ENCODE measurements at places on chromosomes 1 and 21. TPM values are rescaled to one million over a fixed set of nuclear protein-coding genes. Genes with fewer than 3 reads are reported as not detected.

DNA sequence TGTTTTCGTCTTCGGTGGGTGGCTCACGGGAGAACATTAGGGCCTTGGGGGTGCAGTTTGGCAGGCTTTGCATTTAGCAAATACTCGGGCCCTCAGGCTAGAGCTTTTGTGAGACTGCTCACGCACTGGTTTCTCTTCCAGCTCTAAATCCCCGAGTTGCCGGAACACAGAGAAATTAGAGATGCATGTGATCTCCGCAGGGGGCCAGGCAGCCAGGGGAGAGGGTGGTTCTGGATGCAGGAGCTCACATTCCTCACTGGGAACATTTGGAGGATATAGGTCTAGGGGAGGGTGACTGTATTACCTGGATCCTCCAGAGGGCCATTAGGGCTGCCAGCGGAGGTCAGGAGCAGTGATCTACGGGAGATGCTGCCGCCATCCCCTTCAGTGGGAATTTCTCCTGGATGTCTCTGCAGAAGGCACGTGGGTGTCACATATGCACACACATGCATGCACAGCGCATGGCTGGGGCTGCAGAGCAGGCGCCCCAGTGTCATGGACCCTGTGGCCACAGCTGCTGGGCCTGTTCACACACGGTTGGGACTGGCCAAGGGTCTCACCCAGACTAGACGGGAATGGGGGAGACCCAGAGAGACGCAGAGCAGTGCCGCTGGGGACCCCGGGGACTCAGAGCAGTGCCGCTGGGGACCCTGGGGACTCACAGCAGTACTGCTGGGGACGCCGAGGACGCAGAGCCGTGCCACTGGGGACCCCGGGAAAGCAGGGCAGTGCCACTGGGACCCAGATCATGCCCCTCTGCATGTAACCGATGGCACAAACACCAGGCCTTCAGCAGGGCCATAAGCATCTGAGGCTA is 258.7 kb downstream of the CAMTA1 start:
- no peak for DNase-seq
- no peak overlapping the region for H3K27ac ChIP-seq
- no peaks in the 10 kb centered on the region for H3K36me3 ChIP-seq
- peaks cover 13% of the 10 kb centered on the region for H3K27me3 ChIP-seq

DNA sequence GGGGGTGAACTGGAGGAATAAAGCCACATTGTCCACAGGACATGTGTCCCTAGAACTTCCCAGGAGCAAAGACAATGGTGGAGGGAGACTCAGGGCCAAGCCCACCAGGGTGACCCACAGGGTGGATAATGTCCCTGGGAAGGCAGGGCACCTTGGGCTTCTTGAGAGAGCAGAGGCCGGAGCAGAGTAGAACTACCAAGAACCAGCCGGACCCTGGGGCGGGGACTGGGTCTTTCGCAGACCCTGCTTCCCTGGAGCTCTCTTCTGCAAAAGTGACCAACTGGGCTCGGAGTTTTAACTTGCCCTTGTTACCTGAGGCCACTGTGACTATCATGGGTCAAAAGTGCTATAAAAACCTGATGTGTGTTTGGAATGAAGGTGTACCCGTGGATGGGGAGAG is 875 bp upstream of the FAM3B start:
- no peak for DNase-seq
- H3K27me3 ChIP-seq = no peaks in the 10 kb centered on the region
- H3K36me3 ChIP-seq = no peaks in the 10 kb centered on the region
- no peak overlapping the region for H3K4me3 ChIP-seq
- H3K27ac ChIP-seq = no peak overlapping the region

Gene ITLN2
- total RNA-seq = 1.6 TPM

GRCh38 chr1:209432443-209432825 is 151.1 kb upstream of the CAMK1G start:
- H3K27me3 ChIP-seq = no peaks in the 10 kb centered on the region
- no peak overlapping the region for H3K4me3 ChIP-seq
- H3K27ac ChIP-seq = no peak overlapping the region
- H3K4me1 ChIP-seq = no peaks in the 10 kb centered on the region
- DNase-seq = no peak

DNA sequence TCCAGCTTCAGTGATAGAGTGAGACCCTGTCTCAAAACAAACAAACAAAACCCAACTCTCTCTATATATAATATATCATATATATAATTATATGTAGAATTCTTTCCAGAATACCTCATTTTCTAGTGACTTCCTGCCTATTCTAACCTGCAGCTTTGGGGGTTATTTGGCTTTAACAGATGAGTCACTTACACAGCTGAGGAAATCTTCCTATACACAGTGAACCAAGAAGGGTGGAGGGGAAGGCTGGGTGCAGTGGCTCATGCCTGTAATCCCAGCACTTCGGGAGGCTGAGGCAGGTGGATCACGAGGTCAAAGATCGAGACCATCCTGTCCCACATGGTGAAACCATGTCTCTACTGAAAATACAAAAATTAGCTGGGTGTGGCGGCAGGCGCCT is 9.2 kb downstream of the RAB29 start:
- H3K4me3 ChIP-seq = no peak overlapping the region
- no peaks in the 10 kb centered on the region for H3K36me3 ChIP-seq
- H3K27ac ChIP-seq = no peak overlapping the region
- DNase-seq = no peak
- no peaks in the 10 kb centered on the region for H3K27me3 ChIP-seq

Gene CFAP126
- total RNA-seq = 25.1 TPM

- no peak overlapping the region for H3K4me3 ChIP-seq
- no peak overlapping the region for H3K27ac ChIP-seq
- no peak for DNase-seq
These were observed 57.7 kb downstream of the DMAP1 start for GRCh38 chr1:44270686-44271628.

DNA sequence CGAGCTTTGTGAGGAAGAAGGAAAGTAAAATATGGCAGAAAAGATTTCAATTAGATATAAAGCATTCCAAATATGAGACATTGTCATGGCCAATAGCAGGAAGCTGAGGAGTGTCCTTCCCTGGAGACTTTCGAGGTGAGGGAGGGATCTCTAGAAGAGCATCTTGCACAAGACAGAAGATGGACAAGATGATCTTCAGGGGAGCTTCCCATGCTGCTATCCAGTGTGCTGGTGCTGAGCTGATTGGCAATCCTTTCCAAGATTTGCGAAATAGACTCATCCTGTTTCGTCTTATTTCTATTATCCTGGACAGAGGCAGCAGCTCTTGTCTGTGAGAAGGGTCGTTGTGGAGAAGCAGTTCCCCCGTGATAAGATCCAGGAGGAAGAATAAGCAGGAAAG is 342.0 kb upstream of the CAMK1G start:
- H3K27me3 ChIP-seq = no peaks in the 10 kb centered on the region
- DNase-seq = peak; percentile 31
- H3K36me3 ChIP-seq = no peaks in the 10 kb centered on the region
- no peak overlapping the region for H3K4me3 ChIP-seq

DNA sequence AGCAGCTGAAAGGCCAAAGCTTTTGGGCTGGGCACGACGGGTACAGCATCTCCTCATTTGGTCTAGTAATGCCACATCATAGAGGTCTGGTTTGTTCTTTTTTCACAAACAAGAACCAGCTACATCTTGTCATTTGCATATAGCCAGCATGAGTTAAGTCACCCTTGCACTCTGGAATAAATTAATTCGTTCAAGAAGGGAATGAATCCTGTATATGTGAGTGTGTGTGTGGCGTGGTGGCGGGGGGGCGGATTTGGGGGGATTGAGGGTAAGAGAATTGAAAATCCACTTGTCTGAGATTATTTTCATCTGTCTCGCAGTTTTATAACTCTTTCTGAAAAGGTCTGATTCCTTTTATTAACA is 380.0 kb upstream of the CAMK1G start:
- H3K4me3 ChIP-seq = no peak overlapping the region
- H3K4me1 ChIP-seq = peaks cover 8% of the 10 kb centered on the region
- no peaks in the 10 kb centered on the region for H3K36me3 ChIP-seq

GRCh38 chr1:21639594-21640041 is 29.5 kb downstream of the RAP1GAP start:
- H3K36me3 ChIP-seq = no peaks in the 10 kb centered on the region
- peak overlapping the region; percentile 85 for H3K27ac ChIP-seq
- no peak overlapping the region for H3K4me3 ChIP-seq
- H3K27me3 ChIP-seq = no peaks in the 10 kb centered on the region

Gene S100A13
- 92.1 TPM for total RNA-seq

Gene RAB25
- total RNA-seq = 62.7 TPM

- no peaks in the 10 kb centered on the region for H3K27me3 ChIP-seq
- peak overlapping the region; percentile 92 for H3K27ac ChIP-seq
- peaks cover 18% of the 10 kb centered on the region for H3K4me1 ChIP-seq
- no peak for DNase-seq
- H3K4me3 ChIP-seq = no peak overlapping the region
- H3K36me3 ChIP-seq = no peaks in the 10 kb centered on the region
These were observed 7.8 kb upstream of the MEF2D start for GRCh38 chr1:156508205-156508954.

Gene FAM163A
- total RNA-seq = not detected

GRCh38 chr1:222889440-222889839 is 74.6 kb downstream of the DISP1 start:
- no peaks in the 10 kb centered on the region for H3K36me3 ChIP-seq
- no peak overlapping the region for H3K27ac ChIP-seq
- no peak for DNase-seq
- peaks cover 2% of the 10 kb centered on the region for H3K4me1 ChIP-seq
- H3K4me3 ChIP-seq = no peak overlapping the region

Gene TCHHL1
- not detected for total RNA-seq

DNA sequence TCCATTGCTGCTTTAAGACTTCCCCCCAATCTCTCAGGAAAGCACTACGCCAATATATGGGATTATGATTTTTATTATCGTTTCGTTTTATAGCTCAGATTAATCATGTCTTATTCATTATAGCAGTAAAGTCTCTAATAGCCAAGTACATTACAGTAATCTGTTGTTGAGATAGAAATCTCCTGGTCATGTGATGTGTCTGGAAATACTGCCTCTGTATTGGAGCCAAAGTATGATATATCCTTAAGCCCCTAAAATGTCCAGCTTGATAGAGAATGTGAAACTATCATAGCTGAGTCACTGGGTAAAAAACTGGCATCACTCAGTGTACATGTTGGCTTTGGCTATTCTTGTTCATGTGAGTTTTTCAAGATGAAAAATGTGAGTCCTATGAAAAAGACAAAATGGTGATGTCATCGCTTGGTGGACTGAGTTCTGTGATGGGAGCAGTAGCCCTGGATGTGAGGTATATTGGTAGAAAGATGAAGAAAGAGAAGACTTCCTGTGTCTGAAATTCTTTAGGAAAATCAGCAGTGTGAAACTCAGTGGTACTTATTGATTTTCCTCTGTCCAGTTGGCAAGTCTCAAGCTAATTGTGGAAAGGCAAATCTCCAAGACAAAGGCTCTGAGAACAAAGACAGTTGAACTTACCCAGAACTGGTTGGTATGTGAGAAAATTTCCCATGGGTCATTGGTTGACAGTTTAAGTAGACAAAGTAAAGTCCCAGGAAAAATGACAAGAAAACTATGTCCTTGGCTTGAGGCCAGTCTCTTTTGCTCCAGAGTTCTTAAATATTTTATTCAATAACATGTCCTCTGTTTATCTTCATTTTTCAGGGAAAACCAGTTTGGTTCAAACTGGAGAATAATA is 76.2 kb downstream of the BRINP2 start:
- DNase-seq = peak; percentile 42
- H3K4me1 ChIP-seq = peaks cover 2% of the 10 kb centered on the region
- H3K4me3 ChIP-seq = no peak overlapping the region
- no peaks in the 10 kb centered on the region for H3K36me3 ChIP-seq
- H3K27me3 ChIP-seq = no peaks in the 10 kb centered on the region
- H3K27ac ChIP-seq = no peak overlapping the region

GRCh38 chr21:35046263-35046624 is 2.9 kb downstream of the RUNX1 start:
- no peak overlapping the region for H3K27ac ChIP-seq
- H3K4me1 ChIP-seq = no peaks in the 10 kb centered on the region
- no peak for DNase-seq
- no peaks in the 10 kb centered on the region for H3K27me3 ChIP-seq

Measured in lung (tissue), 17 donors.